ENCODE measurements at places on chromosomes 3 and 15.
A peak's percentile ranks its signal among the peaks of the same experiment; 100 is the strongest.

- DNase-seq = no peak
Measured at GRCh38 chr15:74432271-74432967, 1.3 kb downstream of the SEMA7A start.

- DNase-seq = peak; percentile 20
Measured at GRCh38 chr3:16337856-16338540, 73.0 kb downstream of the OXNAD1 start.

DNA sequence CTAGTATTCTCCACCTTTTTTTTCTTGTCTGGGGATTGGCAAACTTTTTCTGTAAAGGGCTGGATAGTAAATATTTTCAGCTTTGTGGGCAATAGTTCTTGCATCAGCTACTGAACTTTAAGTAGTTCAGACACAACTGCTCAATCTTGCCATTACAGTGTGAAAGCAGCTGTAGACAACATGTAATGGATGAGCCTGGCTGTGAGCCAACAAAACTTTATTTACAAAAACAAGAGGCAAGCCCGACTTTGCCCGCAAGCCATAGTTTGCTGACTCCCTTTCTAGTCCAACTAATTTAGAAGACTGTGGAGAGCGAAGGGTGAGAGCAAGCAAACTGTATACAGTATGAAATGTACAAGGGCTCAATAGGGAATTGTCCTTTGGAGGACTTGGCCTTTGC lies 6.2 kb downstream of the FRMD4B start:
- DNase-seq = no peak

- DNase-seq = no peak
Measured at GRCh38 chr3:99850608-99851007, 32.9 kb downstream of the CMSS1 start.

GRCh38 chr3:65924762-65925161 lies 114.0 kb downstream of the MAGI1 start:
- DNase-seq = no peak

DNA sequence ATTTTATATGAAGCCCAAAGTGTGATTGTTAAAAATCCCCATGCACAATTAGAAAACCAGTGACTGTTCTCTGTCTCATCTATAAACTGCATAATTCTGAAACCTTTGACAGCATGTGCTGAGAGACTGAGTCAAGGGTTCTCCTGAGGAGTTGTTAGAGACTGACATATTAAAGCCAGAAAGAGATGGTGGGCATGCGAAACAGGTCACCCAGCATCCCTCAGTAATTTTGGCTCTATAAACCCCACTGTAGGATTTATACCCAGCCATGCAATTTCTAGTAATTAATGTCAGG lies 3.6 kb downstream of the VGLL3 start:
- DNase-seq = no peak

DNA sequence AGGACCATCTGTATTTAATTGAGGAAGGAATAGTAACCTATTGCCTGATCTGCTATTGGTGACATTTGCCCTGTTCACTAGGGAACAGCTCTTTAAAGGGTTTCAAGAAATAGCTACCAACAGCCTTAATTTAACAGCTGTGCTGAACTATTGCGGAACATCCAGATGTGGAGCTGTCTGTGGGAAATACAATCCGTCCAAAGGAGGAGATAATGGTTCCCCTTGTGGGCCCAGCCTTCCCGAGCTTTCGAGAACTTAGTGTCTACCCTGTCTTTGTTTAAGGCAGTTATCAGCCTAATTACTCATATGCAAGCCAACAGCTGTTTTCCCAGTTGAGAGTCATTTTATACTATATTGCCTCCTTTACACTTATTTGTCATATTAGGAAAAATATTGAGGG lies 398.6 kb downstream of the WDR72 start:
- DNase-seq = no peak

DNA sequence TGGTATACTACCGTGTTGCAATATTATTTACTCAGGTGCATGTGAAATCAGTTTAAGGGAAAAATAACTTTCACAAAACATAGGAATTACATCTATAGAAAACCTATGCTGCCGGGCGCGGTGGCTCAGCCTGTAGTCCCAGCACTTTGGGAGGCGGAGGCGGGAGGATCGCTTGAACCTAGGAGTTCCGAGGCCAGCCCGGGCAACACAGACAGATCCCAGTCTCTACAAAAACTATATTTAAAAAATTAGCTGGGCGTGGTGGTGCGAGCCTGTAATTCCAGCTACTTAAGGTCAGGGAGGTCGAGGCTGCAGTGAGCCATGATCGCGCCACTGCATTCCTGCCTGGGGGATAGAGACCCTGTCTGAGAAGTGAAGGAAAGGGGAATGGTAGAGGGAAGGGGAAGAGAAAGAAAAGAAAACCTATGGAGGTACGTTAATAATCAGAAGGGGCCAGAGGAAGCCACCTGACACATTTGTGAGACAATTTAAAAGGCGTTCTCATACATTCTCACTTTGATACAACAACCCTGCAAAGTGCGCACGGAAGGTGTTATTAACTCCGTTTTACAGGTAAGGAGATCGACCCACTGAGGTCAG lies 456 bp upstream of the TMEM62 start:
- no peak for DNase-seq

- DNase-seq = no peak
Measured at GRCh38 chr3:15387735-15388134, 39.6 kb downstream of the METTL6 start.

DNA sequence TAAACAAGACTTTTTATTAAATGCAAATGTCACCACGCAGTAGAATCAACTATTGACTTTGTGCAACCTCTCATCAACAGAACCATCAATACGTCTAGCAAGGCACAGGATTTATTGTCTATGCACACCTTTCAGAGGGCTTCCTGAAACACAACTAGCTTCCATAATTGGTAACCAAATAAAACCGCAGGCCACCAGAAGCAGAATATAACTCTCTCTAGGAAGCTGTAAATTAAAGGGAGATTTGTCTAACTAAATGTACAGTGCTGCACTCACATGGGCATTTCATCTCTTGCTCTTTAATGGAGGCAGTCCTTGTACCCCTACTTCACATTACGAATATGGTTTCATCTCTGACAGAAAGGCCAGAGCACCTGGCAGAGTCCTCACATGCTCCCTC lies 93.0 kb downstream of the FHIT start:
- no peak for DNase-seq

DNA sequence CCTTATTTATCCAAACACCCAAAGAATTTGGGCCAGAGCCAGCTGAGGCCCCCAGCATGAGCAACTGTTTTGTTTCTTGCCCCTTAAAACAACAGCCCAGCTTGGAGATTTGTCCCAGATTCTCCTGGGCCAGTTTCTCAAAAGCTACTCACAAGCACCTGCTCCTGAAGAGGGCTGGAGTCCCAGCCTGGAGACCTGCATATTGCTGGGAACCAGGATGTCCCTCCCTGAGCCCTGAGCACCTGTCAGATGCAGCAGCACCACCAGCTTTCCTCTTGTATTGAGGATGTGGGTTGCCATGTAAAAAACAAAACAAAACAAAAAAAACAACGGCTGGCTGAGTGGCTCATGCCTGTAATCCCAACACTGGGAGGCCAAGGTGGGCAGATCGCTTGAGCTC lies 7.0 kb upstream of the RFT1 start:
- no peak for DNase-seq

GRCh38 chr3:177725165-177725564 lies 527.9 kb upstream of the TBL1XR1 start:
- no peak for DNase-seq

GRCh38 chr3:84567796-84568195 lies 391.0 kb upstream of the CADM2 start:
- DNase-seq = no peak

GRCh38 chr3:36992806-36993325 lies at the start of gene EPM2AIP1:
EPM2AIP1 (minus strand) TSS chr3:36993131; CDS start chr3:36993077, 54 bp downstream.
- DNase-seq = no peak

DNA sequence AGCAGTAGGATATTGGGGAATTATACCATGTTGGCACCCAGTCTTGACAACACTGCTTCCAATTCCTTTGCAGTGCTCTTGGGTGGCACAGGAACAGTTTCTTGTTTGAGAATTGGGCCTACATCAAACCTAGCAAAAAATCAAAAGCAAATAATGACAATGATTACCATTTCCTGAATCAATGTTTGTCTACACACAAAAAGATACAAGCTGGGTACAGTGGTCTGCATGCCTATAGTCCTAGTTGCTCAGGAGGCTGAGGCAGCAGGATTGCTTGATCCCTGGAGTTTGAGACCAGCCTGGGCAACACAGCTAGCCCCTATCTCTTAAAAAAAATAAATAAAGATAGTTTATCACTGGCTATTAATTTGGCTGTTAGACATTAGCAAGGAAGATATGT lies 8.0 kb downstream of the MTFMT start:
- no peak for DNase-seq

GRCh38 chr3:106745344-106746168 lies 631.7 kb upstream of the CCDC54 start:
- no peak for DNase-seq

DNA sequence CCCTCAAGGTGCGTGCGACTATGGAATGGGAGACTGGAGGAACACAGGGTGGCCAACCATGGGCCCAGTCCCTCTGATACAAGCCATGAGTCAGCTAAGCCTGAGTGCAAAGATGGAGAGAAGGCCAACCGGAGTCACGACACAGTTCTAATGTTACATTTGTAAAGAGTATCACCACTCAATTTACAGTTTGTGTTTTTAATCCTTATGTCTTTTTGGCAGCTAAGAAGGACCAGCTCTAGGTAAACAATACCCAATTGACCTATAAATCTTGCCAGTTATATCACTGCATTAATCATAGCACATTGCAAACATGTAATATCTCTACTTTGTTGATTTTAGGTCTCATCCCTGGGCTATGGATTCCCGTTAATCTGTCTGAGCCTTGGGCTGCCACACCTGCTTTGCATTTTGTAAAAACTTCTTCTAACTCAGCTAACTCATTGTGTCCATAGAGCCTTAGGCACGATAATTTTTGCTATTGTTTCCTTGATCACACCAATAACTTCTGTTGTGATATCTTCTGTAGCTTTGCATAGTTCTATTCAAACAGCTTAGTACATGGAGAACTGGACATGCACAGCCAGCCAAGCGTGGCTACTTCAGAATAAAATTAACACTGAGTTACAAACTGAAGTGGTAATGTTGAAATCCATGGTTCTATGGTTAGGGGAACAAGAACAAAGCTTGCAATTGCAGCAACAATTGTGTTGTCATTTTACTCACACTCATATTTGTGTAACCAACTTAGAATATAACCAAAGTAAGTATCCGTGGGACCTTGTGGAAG lies 50.3 kb downstream of the LSM3 start:
- no peak for DNase-seq

DNA sequence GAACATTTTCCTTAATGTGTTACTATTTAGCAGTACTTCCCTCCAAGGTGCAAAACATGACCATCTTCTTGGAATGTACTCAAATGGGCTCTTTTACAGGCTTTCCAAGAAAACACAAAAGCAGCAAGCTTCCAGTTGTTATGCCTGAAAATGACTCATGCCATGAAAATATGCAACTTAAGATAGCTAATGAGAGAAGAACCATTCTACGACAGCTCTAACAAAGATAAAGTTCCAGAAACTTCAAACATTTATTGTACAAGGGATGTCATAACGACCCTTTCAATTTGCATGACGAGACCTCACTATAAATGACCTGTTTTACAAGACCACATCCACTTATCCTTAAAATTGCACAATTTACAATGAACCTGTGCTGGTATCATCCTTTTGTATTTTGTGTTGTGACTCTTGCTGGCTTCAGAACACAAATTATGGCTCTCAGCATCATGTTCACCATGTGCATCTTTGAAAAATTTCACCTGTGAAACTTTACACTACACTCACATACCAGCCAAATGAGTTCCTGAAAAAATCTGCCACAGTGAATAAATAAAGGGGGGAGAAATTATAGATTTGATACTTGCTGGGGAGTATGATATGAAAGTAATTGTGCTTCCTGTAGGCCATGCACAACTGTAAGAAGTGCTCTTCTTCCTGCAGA lies 433.7 kb downstream of the MAGI1 start:
- no peak for DNase-seq

- no peak for DNase-seq
Measured at GRCh38 chr3:78258798-78259197, 1218.9 kb downstream of the ROBO2 start.

DNA sequence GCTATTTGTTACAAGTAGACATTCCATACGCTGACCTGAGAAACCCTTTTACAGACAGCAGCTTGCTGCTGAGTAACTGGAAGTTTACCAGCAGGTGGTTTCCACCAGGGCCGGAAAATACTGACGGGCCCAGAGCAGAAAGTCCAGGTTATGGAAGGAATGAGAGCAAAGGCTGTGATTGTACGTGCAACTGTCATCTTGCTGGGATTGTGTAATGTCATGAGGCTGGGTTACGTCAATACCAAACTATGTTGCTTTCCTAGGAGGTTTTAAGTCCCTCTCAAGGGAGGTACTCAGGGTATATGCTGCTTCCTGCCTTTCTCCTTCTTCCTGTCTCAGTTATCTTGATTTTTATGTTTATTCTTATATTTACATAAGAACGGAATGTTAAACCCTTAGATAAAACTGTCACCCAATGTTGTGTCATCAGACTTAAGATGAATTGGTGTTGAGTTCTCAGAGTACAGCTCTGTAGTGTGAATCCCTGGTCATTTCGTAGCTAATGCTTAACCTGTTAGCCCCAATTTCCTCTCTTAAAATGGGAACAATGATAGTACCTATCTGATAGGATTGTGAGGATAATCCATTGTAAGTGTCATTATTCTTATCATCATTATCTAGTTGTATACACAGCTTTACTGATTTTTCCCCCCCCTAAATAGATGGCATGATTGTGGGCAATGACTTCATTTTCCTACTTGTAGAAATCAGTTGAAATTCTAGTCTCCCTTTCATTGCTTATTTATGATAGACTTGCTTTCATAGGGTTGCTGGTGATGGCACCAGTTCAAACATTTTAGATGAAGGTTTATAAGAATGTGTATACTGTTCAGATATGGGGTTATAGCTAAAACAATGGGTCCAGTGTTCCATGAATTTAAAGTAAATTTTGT lies 101.4 kb downstream of the FNDC3B start:
- no peak for DNase-seq

GRCh38 chr3:60916546-60916945 lies 334.7 kb downstream of the FHIT start:
- DNase-seq = no peak

DNA sequence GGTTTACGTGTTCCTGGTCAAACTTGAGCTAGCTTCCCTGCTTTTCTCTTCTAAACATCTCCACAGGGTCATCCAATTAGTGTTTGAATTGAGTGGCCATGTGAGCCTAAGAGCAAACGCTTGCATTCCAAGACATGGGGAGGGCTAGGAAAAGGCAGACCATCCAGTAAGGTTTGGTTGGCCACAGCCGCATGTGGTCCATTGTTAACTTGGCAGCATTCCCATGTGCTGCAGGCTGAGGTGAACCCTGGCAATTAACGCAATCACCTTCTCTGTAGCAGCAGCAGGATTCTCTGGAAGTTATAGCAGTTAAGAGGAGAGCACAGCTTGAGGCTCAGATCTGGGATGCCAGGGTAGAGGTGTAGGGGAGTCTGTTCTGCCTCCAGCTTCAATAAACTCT lies 502.2 kb upstream of the LMCD1 start:
- no peak for DNase-seq

DNA sequence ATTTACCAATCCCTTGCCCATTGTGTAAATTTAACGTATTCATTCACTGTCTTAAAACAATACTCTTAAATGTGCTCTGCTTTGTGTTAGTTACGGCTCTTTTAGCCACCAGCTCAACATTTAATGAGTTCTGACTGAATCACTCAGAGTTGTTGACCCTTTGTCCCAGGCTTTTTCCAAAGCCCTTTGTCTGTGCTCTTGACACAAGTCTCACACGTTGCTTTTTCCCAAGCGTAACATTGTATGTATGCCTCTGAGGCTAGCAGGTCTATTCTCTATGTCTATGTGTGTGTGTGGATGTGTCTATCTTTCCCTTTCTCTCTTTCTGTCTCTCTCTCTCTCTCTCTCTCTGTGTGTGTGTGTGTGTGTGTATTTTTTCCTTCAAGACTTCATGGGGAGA lies 435.4 kb upstream of the GOLIM4 start:
- DNase-seq = no peak

Measured in stimulated activated CD8-positive, alpha-beta memory T cell treated with anti-CD3 and anti-CD28 coated beads, Interleukin-15, amount 100 ng/mL, for 1 hour (primary cell).